ENCODE measurements at places on chromosomes 7 and 10.
A peak's percentile ranks its signal among the peaks of the same experiment; 100 is the strongest.

DNA sequence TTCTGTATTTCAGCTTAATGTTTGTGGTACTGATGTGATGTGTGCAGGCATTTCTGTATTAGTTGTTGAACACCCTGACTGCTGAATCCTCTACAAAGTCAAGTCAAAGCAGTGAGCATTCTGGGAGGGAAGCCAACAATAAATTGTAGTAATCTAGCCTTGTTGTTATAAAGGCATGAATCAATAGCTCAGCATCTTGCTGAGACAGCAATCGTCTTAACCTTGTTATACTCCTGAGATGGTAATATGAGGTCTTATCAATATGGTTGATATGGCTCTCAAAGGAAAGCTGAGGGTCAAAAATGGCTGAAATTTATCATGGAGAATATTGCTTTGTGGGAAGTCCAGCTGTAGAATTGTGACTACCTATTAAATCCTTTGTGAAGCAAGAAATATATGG lies 299.4 kb downstream of the DNAJB9 start:
- no peak for DNase-seq

GRCh38 chr10:24207781-24208611 lies 942 bp upstream of the KIAA1217 start:
- no peak for DNase-seq

- no peak for DNase-seq
Measured at GRCh38 chr7:69630292-69630691, 32.0 kb downstream of the AUTS2 start.

DNA sequence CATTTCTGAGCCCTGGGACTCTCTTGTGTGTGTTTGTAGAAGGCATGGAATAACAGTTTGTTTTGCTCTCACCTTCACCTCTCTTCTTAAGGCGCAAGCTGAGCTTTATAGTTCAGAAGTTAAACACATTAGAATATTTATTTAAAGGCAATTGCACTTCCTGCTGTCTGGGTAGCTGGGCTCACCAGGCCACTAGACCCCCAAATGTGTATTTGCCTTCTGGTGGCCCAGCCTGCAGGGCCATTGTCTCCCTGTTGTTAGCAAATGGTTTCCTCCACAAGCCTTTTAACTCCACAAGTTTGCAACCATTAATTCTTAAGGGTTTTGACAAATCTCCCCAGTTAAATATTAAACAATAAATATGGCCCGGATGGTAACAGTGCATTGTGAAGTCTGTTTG lies 31.1 kb upstream of the NEUROD6 start:
- DNase-seq: no peak

- no peak for DNase-seq
Measured at GRCh38 chr10:94129393-94130130, 135.8 kb downstream of the PLCE1 start.

- no peak for DNase-seq
Measured at GRCh38 chr7:20742913-20743312, 43.8 kb downstream of the SP8 start.

DNA sequence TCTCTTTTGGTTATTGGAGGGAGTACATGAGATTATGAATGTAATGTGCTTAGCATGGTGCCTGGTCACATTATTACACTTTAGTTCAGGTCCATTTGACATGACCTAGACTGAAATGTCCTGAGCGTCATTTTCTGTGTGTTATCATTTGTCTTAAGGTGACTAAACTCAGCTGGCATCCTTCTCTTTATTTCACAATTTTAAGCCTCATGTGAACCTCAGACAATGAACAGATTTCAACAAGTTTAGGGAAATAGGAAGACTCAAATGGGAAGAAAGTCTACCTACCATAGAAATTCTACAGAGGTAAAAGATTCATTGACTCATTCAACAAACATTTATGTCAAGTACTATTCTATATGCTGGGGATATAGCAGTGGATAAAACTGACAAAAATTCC lies 70.2 kb upstream of the EXOC6 start:
- DNase-seq: no peak

GRCh38 chr10:17430647-17431355 lies 23.6 kb downstream of the ST8SIA6 start:
- peak; percentile 16 for DNase-seq

GRCh38 chr7:91414734-91415133 lies 150.5 kb downstream of the FZD1 start:
- no peak for DNase-seq

DNA sequence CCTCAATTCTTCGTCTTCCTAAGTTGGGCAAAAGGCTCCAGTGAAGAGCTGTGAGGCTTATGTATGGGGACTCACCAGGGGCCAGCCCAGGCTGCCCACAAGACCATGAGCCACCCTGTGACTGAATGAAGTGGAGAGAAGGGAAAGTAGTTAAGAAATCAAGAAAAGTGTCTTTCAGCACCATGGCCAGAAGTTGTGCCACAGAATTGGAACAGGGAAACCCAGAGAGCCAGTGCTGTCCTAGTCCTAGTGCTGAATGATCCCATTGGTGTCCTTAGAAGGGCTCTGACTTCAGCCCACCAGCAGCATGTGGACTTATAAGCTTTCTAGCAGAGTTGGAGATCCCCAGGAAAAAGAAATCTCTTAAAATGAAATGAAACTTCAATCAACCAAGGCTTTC lies 37.0 kb upstream of the CCSER2 start:
- no peak for DNase-seq

DNA sequence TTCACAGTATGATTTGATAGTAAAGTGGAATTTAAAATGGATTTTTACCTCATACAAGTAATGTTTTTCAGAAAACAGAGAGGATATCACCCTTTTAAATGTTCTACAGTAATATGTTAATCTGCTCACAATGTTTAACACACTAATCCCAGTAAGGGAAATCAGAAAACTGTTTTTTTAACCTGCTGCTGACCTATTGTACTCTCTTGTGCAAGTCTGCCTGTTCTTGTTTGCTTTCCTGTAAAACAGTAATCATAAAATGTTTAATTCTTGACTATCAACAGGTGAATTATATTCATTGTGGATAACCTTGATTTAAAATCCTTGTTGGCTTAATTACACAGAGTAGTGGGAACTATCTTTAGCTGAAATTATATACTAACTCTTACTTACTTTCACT lies 126.4 kb downstream of the GNAT3 start:
- DNase-seq: no peak

DNA sequence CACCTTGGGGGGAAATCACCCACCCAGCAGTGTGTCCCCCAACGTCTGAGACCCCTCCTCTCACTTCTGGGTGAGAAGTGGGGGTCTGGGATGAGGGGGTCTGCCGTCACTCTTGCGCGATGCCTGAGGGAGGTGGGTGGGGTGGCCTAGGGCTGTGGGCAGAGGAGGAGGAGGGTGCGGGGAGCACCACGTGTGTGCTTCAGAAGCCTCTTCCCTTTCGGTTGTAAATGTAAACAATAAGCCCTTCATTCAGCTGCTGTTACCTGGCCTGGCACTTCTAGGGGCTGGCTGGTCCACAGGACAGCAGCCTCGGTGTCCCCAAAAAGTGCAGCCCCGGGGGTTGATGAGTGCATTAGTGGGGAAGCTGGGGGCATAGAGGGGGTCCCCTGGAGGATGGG lies 1.3 kb downstream of the CLIP2 start:
- no peak for DNase-seq

DNA sequence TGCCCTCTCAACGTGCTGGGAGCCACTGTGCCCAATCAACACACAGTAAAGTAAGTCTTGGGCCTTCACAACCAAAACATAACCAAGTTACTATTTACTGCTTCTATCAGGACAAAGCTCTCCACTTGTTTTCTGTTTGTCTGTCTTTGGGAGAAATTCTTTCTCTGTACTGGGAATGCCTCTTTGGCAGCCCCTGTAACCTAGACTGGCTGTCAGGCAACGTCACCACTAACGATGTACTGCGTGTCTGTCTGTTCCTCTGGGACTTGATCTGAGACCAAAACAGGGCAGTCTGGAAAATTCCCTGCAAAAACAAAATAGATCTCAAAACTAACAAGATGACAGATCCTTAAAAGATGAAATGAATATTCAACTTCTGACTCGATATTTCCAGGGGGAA lies 113.0 kb downstream of the SMURF1 start:
- DNase-seq: no peak

DNA sequence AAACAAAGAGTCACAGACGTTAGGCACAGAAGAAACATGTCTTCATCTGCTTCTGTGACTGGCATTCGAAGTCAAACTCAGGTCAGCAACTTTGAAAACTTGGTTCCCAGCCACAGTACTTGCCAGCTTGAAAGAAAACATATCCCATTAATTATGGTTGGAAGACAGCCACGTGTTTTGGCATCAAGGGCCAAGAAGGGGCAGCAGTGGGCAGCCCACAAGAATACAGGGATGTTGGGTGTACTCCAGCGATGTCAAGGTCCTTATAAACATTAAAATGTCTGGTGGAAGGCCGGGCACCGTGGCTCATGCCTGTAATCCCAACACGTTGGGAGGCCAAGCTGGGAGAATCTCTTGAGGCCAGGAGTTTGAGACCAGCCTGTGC lies 29.5 kb downstream of the JCAD start:
- DNase-seq: no peak

GRCh38 chr7:4631380-4632179 lies 50.5 kb upstream of the FOXK1 start:
- DNase-seq: peak; percentile 72

GRCh38 chr7:129095258-129095657 lies 40.3 kb upstream of the TNPO3 start:
- DNase-seq: no peak

DNA sequence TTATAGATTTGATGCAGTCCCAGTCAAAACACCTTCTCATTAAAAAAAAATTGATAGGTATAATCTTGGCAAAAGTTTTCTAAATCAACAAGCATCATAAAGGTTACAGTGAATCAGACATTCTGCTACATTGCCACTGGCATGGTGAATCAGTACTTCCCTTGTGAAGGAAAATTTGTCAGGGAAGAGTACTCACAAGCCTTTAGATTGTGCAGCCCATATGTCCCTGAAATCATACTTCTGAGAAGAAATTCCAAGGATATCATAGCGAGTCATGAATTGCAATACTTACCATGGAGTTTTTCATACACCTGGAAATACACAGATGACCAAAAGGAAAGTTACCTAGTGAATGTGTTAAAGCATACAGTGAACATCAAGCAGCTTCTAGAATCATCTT lies 17.2 kb downstream of the VSTM2A start:
- no peak for DNase-seq

GRCh38 chr10:12643279-12643678 lies 293.9 kb downstream of the CAMK1D start:
- DNase-seq: no peak

- DNase-seq: no peak
Measured at GRCh38 chr7:123994449-123994848, 38.4 kb downstream of the TMEM229A start.

- peak; percentile 37 for DNase-seq
Measured at GRCh38 chr7:47179812-47180515, 401.9 kb downstream of the TNS3 start.

DNA sequence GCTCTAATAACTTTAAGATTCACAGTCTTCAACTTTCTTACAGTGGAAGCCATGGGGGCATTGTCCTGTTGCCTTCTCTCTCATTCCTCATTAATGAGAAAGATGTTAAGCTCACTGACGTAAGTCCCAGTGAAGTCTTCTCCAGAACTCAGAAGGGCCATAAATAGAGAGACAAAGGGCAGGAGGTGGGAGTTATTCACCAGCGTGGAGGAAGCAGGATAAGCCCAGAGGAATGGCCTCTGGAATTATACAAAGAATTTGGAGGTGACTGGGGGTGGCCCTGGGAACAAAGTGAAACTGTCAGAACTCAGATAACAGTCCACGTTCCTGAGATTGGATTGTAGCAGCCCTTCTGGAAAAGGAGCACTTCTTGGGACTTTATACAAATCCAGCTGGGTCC lies 52.4 kb downstream of the SORBS1 start:
- DNase-seq: no peak

GRCh38 chr7:43884209-43884608 lies 14.9 kb upstream of the MRPS24 start:
- DNase-seq: no peak

DNA sequence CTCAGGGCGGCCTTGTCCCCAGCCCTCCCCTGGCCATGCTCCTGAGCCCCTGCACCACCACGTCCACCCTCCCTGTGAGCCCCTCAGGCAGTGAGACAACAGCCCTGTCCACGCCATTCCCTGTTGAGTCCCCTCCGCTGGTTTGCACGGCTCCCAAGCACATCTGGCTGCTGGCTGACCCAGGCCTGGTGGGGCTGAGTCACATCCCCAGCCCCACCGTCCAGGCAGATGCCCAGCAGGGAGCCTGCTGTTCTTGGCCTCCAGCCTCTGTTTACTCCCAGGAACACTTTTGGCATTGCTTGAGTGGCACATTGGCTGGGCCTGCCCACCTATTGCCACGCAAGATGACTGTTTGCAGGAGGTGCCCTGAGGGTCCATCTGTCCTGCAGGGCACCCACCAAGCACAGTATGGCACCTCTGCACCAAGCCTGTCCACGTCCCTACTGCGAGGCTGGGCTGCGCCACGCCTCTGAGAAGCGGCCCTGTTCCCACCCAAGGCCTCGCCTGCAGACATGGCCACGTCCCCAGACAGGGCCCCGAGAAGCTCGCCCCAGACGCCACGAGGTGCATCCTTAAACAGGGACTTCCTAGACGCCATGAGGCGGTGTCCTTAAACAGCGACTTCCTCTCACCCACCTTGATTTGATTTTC lies 48.4 kb upstream of the INPP5A start:
- no peak for DNase-seq

DNA sequence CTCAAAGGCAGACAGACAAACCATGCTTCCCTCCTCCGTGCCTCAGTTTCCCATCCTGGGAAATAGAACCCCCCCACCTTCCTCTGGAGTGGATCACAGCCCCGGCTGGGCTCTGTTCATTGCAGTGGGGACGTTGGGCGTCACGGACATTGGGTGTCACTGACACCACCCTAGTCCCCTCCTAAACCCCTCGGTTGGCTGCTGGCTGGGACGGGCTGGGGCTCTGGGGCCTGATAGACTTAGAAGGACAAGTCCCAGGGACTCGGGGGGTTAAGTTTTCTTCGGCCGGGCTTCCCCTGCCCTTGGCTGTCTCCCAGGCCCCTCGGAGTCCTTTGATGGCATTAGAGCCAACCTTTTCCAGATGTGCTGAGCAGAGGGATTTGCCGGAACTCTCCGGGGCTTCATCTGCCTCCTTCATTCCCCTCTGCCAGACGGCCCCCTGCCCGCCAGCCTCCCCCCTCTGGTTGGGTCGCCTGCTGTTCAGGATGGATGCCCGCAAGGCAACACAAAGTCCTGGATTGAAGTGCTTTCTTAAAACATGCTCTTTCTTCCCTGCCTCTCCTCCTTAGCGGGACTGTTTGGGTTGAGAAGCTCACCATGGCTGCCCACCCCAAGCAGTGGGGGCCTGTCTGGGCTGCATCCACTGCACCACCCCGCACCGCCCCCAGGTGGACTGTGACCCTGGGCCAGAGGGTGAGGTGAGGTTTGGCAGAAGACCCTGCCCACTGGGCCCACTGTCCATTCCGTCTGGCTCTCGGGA lies 73.0 kb downstream of the COL26A1 start:
- no peak for DNase-seq

Data from GOT3 (cell line).